HTR-8/SVneo (cell line): ENCODE measurements at places on chromosomes 1 and 21.

GRCh38 chr1:79808816-79809475, 802.4 kb upstream of the ADGRL4 start:
- no peak for DNase-seq

DNA sequence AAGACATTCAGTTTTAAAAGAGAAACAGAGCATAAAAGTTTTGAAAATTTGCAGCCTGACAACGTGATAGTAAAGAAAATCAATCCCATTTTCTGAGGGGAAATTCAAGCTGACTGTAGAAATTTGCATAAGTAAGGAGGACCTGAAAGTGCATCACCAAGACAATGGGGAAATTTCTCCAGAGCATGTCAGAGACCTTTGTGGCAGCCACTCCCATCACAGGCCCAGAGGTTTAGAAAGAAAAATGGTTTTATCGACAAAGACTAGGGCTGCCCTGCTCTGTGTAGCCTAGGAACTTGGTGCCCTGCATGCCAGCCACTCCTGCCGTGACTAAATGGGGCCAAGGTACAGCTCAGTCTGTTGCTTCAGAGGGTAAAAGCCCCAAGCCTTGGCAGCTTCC, 1640.2 kb upstream of the PRMT6 start:
- no peak for DNase-seq

- DNase-seq = no peak
Observed at GRCh38 chr1:208809876-208810275, 565.7 kb upstream of the PLXNA2 start.

DNA sequence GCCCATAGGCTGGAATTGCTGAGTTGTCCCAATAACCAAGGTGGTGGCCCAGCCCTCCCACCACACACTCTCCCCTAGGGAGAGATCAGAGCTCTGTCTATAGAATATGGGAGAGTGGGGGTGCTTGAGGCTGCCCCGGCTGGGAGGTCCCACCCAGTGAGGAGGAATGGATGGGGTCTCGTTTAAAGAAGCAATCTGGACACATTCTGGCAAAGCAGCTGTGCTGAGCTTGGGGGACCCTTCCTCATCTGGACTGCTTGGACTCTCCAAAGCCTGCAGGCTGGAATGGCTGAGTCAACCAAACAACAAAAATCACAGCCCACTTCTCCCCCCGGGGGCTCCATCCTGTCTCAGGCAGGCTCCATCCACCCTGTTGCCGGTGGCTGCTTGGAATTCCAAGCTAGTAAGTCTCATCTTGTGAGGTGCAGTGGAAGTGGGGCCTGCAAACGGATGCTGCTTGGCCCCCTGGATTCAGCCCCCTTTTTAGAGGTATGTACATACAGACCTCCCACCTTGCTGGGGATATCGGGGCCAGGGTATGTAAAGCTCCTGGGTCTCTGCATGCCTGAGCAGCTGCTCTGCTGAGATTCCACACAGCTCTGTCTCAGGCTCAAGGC, 67.1 kb upstream of the FAM78B start:
- no peak for DNase-seq

DNA sequence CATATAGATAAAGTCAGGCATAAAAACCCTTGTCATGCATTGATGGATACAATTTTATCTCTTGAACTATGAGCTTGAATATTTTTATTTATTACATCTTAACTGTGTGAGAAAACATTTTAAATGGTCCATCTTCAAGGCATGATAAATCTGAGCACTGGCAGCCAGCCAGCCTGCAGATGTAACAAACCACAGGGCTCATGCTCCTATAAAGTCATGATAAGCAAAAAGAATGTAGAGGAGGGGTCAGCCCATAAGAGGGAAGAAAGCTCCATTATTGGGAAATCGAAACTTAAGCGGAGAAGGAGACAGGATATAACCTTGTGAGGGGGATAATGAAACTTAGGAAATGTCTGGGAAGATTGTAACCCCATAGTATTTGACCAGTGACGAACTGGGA, 839.0 kb downstream of the LRRIQ3 start:
- no peak for DNase-seq

GRCh38 chr1:15225461-15225860, 21.6 kb upstream of the FHAD1 start:
- no peak for DNase-seq

- DNase-seq = no peak
Observed at GRCh38 chr1:3477241-3477995, 23.0 kb downstream of the ARHGEF16 start.

DNA sequence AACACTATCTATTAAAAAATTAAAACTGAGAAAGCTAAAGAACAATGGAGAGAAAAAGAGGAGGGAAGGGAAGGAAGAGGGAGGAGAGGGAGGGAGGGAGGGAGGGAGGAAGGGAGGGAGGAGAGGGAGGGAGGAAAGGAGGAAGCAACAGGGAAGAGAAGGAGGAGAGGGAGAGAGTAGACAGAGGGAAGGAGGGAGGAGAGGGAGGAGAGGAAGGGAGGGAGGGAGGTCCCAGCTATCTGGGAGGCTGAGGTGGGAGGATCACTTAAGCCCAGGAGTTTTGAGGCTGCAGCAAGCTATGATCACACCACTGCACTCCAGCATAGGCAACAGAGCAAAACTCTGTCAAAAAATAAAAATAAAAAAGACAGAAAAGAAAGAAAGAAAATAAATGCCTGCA, 16.5 kb downstream of the ZBTB17 start:
- DNase-seq = no peak

DNA sequence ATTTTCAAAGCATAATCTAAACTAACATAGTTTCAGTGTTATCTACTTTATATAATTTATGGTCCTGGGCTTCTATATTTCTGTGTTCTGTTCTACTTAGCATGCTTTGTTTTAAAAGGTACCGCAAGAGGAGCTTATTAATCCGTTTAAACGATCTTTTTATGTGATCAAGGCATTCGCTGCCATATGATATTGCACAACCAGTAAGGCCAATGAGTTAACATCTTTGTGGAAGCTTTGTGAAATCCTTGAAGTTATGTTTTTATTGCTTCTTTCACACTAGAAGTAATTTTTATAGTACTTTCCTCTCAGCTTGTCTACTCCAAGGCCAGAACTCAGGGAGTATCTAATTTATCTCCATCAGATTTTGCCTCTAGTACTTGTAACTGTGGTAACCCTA, 8.9 kb downstream of the LRRC8C start:
- DNase-seq = no peak

- DNase-seq = no peak
Observed at GRCh38 chr1:174480324-174480723, 32.6 kb downstream of the GPR52 start.

GRCh38 chr1:171754353-171754705, 12.5 kb upstream of the VAMP4 start:
- no peak for DNase-seq

DNA sequence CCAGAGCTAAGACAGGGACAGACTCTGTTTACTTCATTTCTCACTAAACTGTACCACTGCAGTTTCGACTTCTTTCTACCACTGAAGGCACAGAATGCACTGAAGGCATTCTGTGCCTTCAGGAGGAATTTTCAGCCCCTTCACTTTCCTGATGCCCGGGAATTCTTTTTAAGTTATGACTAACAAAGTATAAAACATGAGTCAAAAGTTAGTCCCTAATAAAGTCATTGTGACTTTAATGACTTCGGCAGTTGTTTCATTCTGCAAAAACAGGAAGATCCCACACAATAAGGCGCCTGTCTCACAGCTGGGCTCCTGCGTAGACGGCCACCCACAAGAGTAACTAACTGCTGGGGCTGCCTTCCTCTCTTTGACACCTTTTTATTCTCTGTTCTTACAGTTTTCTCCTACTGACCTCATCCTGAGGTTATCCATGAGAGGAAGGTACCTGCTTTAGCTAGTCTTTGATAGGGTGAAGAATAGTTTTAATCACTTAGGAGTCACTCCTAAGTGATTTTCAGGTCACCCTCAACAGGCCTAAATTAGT, 183.9 kb upstream of the SGIP1 start:
- no peak for DNase-seq

GRCh38 chr21:32163386-32163785, 115.5 kb downstream of the MIS18A start:
- no peak for DNase-seq

DNA sequence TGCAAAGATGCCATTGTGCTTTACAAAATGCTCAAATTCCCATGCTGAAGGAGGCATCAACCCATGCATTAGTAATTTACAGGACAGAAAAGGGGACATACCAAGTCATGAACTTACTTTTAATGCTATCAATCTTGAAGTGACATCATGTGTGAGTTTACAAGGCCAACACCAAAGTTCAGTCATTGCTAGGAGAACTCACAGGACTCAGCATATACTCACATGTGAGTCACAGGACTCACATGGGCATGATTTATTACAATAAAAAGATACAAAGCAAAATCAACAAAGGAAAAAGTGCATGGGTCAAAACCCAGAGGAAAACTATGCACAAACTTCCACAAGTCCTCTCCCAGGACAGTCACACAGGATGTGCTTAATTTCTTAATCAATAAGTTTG, 1656.0 kb downstream of the MRPL39 start:
- DNase-seq = peak; percentile 10

DNA sequence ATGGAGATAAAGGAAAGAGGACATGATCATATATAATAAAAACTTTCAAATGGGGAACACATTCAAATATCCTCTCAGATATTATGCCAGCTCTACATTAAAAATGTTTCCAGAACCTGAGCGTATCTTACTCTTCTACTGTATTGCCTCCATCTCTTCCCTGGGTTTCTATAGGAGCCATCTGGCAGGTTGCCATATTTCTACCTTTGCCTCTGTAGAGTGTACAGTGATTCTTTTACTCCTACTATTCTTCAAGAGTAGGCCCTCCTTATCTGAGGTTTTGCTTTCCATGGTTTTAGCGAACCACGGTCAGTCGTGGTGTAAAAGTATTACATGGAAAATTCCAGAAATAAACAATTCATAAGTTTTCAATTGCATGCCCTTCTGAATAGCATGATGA, 259.5 kb downstream of the GRIK1 start:
- no peak for DNase-seq

- DNase-seq = no peak
Observed at GRCh38 chr1:101314244-101314643, 77.4 kb downstream of the S1PR1 start.

- DNase-seq = no peak
Observed at GRCh38 chr21:41764558-41765419, 2.1 kb downstream of the RIPK4 start.

DNA sequence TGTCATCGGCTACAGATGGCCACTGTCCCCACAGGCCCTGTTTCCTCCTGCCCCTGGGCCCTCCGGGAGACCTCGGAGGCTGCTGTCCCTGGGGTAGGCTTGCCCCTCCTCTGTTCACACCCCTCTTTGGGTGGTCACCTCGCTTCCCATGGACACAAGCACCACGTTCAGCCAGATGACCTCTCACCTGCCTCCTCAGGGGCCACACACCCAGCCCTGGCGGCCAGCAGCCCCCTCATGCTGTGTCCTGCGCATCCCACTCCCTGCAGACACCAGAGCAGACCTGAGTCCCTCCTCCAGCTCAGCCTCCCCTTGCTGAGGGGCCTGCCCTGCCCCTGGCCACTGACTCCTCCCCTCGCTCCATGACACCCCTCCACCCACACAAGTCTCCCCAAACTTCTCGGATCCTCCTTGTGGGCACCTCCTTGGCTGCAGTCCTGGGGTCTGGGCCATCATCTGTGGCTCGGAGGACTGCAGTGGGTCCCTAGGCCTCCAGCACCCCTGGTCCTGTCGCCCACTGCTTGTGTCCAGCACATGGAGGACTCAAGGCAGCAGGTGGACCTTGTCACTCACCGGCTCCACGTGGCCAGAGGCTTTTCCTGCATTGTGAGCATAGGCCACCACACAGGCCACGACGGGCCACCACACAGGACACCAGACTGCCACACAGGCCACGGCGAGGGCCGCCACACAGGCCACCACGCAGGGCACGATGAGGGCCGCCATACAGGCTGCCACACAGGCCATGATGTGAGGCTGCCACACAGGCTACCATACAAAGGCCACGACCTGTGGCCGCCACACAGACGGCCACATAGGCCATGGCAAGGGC, 51.1 kb downstream of the MORN1 start:
- no peak for DNase-seq

- DNase-seq = no peak
Observed at GRCh38 chr21:45635271-45636151, 8.0 kb upstream of the PCBP3 start.

DNA sequence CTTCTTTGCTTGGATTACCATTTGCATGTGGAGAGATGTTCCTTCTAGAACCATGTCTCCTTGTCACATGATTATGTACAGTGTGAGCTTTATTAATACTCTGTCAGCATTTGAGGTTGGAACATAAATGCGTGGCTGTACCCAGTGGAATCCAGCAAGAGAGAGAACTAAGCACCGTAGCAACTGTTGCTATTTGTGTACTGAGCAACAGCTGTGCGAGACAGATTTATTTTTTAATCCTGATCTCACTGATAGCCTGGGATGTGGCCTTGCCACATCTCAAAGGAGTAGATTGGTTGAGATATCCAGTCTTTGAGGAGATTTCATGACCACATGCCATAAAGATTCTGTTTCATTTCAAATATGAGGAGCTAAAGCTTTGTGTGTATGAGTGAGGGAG, 43.4 kb downstream of the KIF1B start:
- peak; percentile 24 for DNase-seq

GRCh38 chr1:151062741-151063371, 2.7 kb downstream of the MLLT11 start:
- peak; percentile 63 for DNase-seq

- no peak for DNase-seq
Observed at GRCh38 chr1:160200786-160201185, 4.4 kb upstream of the PEA15 start.

DNA sequence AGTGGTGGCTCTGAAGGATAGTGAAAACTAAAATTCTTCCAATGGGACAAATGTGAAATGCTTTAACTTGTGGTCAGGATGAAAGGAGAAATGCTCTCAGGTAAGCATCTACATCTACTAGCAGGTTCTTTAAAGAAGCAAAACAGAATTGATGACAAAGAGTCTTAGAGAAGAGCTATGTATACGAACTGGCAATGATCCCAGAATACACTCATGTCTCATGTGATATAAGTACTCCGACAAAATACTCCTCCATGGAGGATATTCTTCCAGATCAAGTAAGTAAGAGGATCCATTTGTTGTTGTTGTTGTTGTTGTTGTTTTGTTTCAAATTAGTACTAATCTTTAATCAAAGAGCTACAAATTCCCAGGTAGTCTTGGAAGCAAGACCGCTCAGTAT, 174.0 kb upstream of the ATP1B1 start:
- no peak for DNase-seq

- no peak for DNase-seq
Observed at GRCh38 chr21:44498280-44499210, 41.5 kb downstream of the KRTAP10-1 start.

GRCh38 chr1:31878058-31878457, 60.1 kb downstream of the PTP4A2 start:
- no peak for DNase-seq

GRCh38 chr1:207581496-207582153, 63.3 kb upstream of the CR1L start:
- no peak for DNase-seq

GRCh38 chr1:235098991-235099390, 29.6 kb downstream of the TOMM20 start:
- no peak for DNase-seq

DNA sequence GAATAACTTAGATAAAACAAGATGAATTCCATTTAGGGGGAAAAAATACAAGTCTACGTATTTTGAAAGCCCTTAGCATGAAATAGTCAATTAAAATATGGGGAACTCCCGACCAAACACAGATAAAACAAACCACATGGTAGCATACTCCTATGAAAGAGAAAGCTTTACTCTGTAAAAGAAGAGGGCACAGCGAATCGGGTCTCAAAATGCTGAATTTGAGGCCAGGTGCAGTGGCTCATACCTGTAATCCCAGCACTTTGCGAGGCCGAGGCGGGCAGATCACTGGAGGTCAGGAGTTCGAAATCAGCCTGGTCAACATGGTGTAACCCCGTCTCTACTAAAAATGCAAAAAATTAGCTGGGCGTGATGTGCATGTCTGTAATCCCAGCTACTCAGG, 116.9 kb upstream of the TIAM1 start:
- no peak for DNase-seq
